Stimulated activated CD8-positive, alpha-beta memory T cell treated with anti-CD3 and anti-CD28 coated beads, Interleukin-7, amount 100 ng/mL, for 1 hour (primary cell): ENCODE measurements at places on chromosomes 4 and X.

- no peak for DNase-seq
Observed at GRCh38 chr4:61210186-61210939, 10.2 kb downstream of the ADGRL3 start.

DNA sequence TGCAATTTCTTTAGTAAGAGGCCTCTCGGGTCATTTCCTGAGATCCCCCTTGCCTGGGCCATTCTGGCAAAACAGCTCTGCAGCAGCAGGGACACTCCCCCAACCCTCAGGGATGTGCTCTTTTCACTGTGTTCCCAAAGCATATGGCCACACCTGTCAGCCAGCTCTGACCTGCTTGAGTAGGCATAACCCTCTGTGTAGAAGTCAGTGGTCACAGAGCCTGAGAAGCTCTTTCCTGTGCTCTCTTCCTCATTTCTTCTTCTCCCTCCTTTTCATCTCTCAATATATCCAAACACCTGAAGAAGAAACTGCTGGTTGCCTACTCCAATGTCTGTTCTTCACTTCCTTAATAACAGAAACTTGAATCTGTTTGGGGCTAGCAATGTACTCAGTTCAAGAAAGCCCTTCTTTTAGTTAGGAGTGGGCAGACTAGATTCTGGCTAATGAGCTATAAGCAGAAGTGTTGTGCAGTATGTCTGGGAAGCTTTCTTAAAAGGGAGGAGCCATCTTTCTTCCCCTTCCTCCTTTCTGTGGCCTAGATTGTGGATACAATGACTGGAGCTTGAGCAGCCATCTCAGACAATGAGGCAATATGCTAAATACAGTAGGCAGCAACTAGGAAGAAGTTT is 73.3 kb downstream of the PRPS1 start:
- no peak for DNase-seq

- DNase-seq, result no peak
Observed at GRCh38 chr4:152651473-152652060, 28.2 kb downstream of the TMEM154 start.

GRCh38 chr4:185865901-185866328 is 53.9 kb upstream of the SORBS2 start:
- DNase-seq, result no peak

DNA sequence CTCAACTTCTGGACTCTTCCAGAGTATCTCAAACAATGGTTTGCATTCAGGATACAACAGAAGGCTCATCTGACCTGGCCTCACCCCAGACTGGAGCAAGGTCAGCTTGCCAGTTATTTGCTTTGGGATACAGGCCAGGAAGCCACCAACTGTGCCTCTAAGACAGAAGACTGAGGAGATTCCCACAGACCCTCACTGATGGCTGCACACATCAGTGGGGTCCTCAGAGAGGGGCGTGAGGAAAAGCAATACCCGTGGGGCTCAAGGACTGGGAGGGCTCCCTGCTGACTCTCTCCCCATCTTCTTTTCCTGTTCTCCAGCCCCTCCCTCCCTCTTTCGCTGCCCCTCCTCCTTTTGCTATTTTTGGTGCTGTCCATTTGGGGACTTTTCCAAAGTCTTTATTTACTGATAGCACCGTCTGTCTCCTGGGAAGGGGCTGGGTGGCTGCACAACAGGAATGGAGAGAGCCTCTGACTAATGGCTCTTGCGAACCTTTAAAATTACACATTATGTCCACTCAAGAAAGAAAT is 23.2 kb downstream of the RELL1 start:
- no peak for DNase-seq

DNA sequence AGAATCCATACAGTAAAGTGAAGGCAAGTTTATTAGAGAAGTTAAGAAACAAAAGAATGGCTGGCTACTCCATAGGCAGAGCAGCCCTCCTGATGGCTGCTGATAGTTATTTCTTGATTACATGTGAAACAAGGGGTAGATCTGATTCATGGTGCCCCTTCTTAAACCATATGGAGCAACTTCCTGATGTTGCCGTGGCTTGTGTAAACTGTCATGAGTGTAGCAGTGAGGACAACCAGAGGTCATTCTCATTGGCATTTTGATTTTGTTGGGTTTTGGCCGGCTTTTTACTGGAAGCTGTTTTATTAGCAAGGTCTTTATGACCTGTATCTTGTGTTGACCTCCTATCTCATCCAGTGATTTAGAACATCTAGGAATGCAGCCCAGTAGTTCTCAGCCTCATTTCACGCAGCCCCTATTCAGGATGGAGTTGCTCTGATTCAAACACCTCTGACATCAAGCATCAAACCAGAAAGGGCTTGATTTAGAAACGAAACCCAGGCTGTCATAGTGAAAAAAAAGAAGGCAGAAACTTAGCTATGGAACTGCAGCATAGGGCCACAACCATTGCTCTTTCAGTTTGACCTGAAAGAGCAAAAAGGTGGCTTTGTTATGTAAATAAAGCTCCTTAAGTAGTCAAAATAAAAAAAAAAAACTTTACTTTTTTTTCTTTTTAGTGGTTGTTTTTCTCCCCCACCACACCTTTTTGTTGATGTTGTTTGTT is 37.8 kb downstream of the SPCS3 start:
- DNase-seq, result no peak

- DNase-seq, result no peak
Observed at GRCh38 chr4:74919783-74920182, 13.1 kb upstream of the PARM1 start.

GRCh38 chr4:87092389-87093141 is 127.9 kb downstream of the KLHL8 start:
- no peak for DNase-seq

GRCh38 chr4:169899295-169899694 is 126.9 kb downstream of the MFAP3L start:
- DNase-seq, result no peak

DNA sequence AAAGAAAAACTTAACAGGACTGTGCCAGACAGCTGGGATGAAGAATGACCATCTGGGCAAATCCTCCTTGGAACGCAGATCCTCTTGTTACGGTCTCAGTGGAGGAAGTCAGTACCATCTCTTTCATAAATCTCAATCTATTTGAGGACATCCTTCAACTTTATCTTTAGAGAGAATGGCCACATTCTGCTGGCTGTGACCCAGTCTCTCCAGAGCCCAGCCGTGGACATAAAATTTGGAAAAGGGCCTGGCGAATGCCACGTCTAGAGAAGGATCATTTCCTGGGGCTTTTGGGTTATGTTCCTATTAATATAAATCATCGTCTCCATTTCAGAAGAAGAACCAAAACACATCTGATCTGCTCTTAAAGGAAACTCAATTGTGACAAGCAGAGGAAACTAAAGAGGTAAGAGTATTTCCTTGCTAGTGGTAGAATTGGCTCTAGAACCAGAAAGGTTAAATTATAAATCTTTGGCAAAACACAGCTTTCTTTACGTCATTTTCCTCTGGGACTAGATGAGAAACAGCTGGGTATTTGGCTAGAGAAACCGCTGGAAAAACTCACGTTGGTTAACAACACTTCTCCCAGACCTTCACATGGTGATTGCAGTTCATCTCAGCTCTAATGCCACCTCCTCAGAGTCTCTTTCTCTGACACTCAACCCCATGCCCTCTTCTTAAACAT is 164.7 kb downstream of the CHIC2 start:
- no peak for DNase-seq

DNA sequence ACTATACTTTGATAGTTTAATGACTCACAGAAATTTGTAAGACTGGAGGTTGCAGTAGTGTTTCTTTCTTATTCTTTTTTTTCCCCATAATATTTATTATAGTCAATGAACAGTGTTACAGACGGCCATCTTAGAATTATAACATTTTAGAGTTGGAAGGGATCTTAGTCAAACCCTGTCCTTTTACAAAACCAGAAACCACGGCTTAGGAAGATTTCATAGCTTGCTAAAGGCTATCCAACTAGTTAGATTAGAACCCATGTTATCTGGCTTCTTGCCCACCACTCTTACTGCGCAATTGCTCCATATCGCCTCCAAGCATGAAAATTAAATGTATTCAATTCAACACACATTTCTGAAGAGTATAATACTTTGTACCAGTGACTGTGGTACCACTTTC is 1.1 kb downstream of the XIAP start:
- DNase-seq, result no peak

- no peak for DNase-seq
Observed at GRCh38 chr4:168496834-168497233, at the start of gene PALLD. TSS of gene PALLD (plus strand) at chr4:168497052.

DNA sequence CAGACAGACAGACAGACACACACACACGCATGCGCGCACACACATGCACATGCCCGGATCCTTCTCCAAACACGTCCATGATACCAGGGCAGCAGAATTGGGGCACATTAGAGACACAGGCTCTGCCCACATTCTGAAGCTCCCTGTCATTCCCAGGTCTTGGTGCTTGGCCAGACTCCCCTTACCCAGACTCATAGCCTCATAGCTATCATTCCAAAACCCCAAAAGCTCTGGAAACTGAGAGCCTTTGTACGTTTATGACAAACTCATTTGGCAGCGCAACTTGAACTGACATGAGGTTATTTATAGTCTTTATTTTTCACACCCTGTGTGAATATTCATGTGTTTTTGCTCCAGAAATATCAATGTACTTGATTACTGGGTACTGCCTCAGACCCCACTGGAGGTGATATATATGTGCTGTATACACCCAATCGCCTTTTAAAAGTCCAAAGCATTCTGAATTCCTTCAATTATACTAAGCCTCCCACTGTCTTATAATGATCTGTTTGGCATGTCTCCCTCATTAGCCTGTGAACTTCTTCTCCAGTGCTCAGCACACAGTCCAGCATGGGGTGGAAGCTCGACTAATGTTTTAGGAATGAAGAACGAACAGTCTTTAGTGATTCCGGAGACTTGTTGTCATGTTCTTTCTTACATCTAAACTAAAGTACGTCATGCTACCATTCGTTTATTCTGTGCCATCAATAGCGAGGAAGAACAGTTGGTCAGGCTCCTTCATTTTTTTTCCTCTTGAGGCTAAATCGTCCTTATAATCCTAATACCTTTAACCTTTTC is 45.0 kb downstream of the RTL9 start:
- no peak for DNase-seq

DNA sequence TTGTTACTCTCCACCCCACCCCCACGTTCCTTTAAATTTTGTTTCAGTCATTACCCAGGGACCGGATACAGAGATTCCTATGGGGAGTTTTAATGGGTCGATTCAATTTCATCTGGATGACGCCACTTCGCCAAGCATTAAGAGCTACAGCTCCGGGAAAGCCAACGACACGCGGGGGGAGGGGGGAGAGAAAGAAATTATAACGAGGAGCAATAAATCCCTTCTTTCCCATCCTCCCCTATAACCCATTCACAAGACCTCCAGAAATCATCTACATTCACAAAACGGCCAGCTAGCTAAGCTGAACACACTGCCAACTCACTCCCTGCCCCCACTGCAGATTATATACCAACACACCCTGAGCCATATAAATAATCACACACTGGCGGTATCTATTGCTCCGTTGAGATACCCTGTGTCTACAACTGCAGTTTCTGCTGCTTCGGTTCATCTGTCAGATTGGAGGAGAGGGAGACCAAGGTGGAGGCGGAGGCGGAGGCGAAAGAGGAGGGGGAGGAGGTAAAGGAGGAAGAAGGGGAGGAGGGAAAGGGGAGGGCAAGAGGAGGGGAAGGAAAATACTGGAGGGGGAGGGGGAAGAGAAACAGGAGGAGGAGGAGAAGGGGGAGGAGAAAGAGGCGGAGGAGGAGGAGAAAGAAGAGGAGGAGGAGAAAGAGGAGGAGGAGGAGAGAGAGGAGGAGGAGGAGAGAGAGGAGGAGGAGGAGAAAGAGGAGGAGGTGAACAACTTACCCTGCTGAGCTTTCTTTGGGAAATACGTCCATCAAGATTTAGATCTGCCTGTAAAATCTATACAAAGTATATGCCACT is 113.9 kb upstream of the VAMP7 start:
- no peak for DNase-seq

GRCh38 chr4:133440404-133440803 is 291.3 kb downstream of the PCDH10 start:
- no peak for DNase-seq

DNA sequence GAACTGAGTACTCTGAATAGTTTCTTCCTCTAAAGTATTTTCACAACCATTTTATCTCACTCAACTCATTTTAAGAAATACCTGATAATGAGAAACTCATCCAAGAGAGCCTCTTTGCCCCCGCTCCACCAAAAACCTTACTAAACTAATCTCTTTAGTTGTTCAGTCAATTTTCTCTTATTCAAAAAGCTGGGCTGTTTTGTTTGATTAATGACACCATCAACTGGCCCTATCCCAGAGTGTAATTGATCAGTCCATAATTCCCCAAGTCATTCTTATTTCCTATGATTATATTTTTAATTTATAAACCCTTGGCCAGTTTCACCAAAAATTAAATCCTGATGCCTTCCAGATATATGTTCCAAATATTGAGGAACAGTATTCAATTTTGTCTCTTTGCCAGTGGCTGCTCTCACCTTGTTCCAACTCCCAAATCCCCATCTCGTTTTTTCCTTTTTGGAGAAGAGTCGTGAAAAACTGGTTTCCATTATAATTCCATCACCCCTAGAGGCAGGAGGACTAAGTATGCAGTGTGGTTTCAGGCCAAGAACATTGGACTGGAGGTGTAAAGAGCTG is 10.4 kb downstream of the LIMCH1 start:
- no peak for DNase-seq

GRCh38 chr4:100240008-100240407 is 49.7 kb upstream of the DDIT4L start:
- no peak for DNase-seq

DNA sequence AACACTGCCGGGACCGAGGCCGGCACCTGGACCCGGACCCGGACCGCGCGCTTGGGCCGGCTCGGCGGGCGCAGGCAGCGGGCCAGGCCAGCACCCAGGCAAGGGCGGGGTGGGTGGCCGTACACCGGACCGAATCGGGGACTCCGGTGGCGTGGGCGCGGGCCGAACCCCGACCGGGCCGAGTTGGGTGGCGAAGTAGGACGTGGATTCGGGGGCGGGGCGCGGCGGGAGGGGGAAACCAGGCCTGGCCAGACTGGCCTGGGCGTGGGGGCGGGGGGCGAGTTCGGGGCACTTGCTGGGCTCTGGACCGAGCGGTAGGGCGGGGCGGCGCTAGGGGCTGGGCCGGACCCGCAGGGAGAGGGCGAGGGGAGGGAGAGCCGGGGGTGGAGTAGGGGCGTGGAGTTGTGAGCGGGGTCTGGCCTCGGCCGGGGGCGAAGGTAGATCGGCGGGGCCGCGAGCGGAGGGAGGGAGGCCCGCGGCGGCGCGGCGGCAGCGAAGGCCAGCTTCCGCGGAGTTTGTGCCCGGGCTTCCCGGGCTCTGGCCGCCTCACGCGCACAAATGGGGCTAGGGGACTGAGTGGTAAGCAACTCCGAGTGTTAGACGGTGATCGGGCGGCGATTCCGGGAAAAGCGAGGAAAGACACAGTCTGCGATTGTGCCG is 1.8 kb upstream of the BCORL1 start:
- no peak for DNase-seq

- no peak for DNase-seq
Observed at GRCh38 chr4:81454948-81455347, 16.8 kb downstream of the RASGEF1B start.

DNA sequence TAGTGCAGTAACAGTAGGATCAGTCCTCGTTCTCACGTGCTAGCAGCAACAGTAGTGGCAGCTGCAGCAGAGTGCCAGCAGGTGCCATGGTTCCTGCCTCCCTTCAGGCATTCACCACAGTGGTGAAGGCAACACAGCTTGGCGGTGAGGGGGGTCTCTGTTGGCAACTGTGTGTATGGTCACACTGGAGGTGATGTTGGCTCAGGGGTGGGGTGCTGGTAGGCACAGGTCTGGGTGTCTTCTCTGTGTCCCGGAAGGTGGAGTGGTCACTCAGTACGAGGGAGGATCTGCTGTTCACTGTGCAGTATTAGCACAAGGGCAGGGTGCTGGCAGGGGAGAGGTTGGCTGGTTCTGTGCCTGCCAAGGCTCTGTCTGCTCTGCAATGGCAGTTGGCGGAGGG is 671.8 kb downstream of the CCSER1 start:
- DNase-seq, result no peak

- DNase-seq, result no peak
Observed at GRCh38 chrX:3738509-3738908, 25.1 kb upstream of the PRKX start.
